Gastrocnemius medialis (tissue), 4 donors: ENCODE measurements at places on chromosomes 1 and 21. TPM values are rescaled to one million over a fixed set of nuclear protein-coding genes. Genes with fewer than 3 reads are reported as not detected.

DNA sequence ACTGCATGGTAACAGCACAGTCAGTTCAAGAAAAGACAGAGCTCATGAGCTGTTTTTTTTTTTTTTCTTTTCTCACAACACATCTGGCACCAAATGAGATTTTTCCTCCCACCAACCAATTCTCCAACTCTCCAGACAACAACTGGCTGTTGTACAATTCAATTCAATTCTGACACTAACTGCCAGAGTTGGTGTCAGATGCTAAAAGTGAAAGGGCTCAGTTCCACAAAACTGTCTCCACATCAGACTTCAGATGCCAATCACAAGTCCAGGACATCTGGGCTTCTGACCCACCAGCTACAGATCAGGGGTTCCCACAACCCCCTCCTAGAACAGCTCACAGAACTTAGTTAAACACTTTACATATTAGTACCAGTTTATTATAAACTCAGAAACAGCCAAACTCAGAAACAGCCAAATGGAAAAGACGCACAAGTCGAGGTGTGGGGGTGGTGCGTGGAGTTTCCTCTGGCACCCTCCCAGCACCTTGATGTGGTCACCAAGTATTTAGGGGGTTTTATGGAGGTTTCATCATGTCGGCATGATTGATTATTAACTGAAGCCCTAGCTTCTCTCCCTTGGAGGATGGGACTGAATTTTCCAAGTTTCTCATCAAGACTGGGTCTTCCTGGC is 39.2 kb upstream of the LRRC8D start:
- no peak overlapping the region for H3K4me3 ChIP-seq
- no peaks in the 10 kb centered on the region for H3K4me1 ChIP-seq
- no peak overlapping the region for H3K27ac ChIP-seq
- no peaks in the 10 kb centered on the region for H3K36me3 ChIP-seq
- no peak for DNase-seq
- H3K27me3 ChIP-seq, result no peaks in the 10 kb centered on the region

DNA sequence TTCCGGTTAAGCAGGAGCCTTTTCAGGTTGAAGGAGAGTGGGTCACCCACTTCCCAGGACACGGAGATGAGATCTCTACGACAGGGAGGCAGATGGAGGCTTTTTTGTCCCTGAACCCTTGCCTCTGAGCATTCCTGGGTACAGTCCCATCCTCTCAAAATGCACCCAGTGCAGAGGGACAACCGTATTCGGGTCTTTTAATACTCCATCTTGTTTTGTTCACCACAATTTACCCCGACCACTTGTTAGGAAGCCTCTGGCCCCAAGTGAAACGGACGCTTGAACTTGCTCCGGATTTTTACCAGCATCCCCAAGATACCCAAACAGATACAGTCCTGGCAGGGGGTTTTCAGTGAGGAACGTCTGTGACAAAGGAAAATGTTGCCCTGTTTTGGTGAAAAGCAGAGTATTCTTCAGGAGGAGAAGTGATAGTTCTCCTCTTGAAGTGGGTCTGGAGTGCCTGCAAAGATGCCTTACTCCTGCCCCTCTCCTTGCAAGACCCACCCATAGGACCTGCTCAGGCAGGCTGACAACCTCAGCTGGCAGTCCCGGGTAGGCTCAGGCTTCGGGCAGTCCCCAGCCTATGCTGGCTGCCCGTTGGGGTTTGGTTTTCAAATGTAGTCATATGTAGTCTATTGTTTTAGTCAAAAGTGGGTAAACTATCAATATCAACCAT is 669 bp upstream of the ARL8A start:
- H3K36me3 ChIP-seq, result no peaks in the 10 kb centered on the region
- no peak for DNase-seq
- H3K4me1 ChIP-seq, result peaks cover 31% of the 10 kb centered on the region
- H3K4me3 ChIP-seq, result peak overlapping the region; percentile 65
- H3K27me3 ChIP-seq, result no peaks in the 10 kb centered on the region

GRCh38 chr1:209534496-209535250 is 48.8 kb upstream of the CAMK1G start:
- no peak overlapping the region for H3K4me3 ChIP-seq
- H3K36me3 ChIP-seq, result no peaks in the 10 kb centered on the region
- DNase-seq, result no peak
- H3K27me3 ChIP-seq, result no peaks in the 10 kb centered on the region

DNA sequence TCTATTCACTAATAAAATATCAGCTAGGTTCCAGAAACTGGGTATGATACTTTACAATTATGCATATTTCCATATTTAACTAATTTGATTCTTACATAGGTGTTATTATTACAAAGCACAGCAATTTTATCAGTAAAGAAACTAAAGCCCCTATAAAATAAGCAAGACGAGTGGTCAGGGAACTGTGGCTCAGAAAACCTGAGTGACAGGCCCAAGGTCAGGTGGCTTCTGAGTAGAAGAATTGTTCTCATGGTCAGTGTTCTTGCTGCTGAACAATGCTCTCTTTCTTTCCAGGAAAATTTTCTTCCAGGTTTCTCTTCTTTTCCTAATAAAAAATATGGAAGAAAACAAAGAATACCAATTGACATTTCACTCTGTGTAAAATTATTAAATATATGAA is 2.2 kb upstream of the ATP6V1G3 start:
- H3K4me3 ChIP-seq, result no peak overlapping the region

FMOD gene
- total RNA-seq, result 6.3 TPM

GRCh38 chr1:207366022-207366421 is 44.5 kb downstream of the CD55 start:
- no peaks in the 10 kb centered on the region for H3K27me3 ChIP-seq
- H3K4me3 ChIP-seq, result no peak overlapping the region
- H3K36me3 ChIP-seq, result no peaks in the 10 kb centered on the region
- no peak for DNase-seq

DNA sequence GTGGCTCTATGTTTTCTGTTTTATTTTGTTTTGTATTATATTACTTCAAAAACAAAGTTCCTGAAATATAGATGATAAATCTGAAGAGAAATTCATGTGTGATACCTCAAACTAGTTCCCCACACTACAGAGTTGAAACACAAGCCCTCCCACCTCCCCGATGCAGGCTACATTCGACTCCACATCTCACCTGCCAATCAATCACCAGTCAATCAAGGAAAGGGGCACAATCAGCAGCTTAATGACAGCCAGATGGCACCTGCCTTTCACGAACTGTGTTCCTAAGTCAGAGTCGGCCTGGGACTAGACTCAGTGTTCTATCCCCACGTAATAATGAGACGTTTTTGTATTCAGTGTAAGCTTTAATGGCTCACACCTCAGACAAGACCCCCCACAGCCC is 313.4 kb downstream of the SPATA17 start:
- H3K4me1 ChIP-seq, result no peaks in the 10 kb centered on the region
- no peak overlapping the region for H3K4me3 ChIP-seq
- no peaks in the 10 kb centered on the region for H3K36me3 ChIP-seq
- no peak overlapping the region for H3K27ac ChIP-seq

GRCh38 chr1:199682081-199682480 is 345.4 kb upstream of the NR5A2 start:
- H3K4me3 ChIP-seq, result no peak overlapping the region
- DNase-seq, result no peak
- no peak overlapping the region for H3K27ac ChIP-seq
- no peaks in the 10 kb centered on the region for H3K36me3 ChIP-seq
- no peaks in the 10 kb centered on the region for H3K27me3 ChIP-seq

GRCh38 chr1:2555634-2556276 is 416 bp upstream of the TNFRSF14 start:
- H3K4me3 ChIP-seq, result peak overlapping the region; percentile 68
- peak; percentile 75 for DNase-seq
- peaks cover 7% of the 10 kb centered on the region for H3K4me1 ChIP-seq
- peak overlapping the region; percentile 71 for H3K27ac ChIP-seq
- no peaks in the 10 kb centered on the region for H3K27me3 ChIP-seq
- no peaks in the 10 kb centered on the region for H3K36me3 ChIP-seq

DNA sequence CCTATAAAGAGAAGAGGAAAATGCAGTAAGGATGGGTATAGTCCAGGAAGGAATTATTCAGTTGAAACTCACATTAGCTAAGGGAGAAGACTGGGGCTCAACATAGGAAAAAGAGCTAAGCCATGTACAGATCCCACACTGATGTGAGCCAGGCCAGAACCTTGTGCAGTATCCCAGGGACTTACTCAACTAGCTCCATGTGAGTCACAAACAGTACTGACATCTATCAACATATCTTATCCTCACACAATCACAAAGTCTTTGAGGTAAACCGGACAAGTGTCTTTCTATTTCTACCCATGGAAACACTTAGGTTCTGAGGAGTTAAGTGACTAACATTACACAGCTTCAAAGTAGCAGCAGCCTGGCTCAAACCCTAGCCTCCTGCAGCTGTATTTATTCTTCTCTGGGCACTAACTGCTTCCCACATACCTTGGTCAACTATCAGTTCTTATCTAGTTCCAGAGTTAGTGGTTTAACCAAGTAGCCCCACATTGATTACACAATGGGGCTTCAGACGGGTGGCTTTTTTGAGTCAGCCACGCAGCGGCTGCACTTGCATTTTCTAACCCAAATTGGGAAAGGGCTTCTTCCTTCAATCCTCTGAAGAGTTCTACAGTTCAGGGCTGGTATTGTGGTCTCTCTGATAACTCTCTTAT is 9.5 kb downstream of the CD5L start:
- no peaks in the 10 kb centered on the region for H3K27me3 ChIP-seq
- H3K36me3 ChIP-seq, result no peaks in the 10 kb centered on the region
- H3K4me3 ChIP-seq, result no peak overlapping the region
- no peak overlapping the region for H3K27ac ChIP-seq

MLLT11 gene
- total RNA-seq, result 2.8 TPM

ABCB10 gene
- total RNA-seq, result 22.3 TPM

GRCh38 chr1:159025043-159025442 is 15.3 kb downstream of the IFI16 start:
- H3K4me1 ChIP-seq, result no peaks in the 10 kb centered on the region
- no peak overlapping the region for H3K4me3 ChIP-seq
- no peaks in the 10 kb centered on the region for H3K27me3 ChIP-seq
- DNase-seq, result no peak

- H3K4me1 ChIP-seq, result no peaks in the 10 kb centered on the region
- H3K27ac ChIP-seq, result no peak overlapping the region
- H3K36me3 ChIP-seq, result no peaks in the 10 kb centered on the region
- no peak overlapping the region for H3K4me3 ChIP-seq
- H3K27me3 ChIP-seq, result no peaks in the 10 kb centered on the region
These were observed 55.9 kb downstream of the SEC16B start for GRCh38 chr1:177913762-177914540.

POU2F1 gene
- total RNA-seq, result 3.8 TPM

THAP3 gene
- 31.0 TPM for total RNA-seq

- no peaks in the 10 kb centered on the region for H3K36me3 ChIP-seq
- no peaks in the 10 kb centered on the region for H3K27me3 ChIP-seq
- H3K4me1 ChIP-seq, result no peaks in the 10 kb centered on the region
- no peak overlapping the region for H3K27ac ChIP-seq
These were observed 89.8 kb downstream of the SLC16A1 start for GRCh38 chr1:112866151-112866550.

TAS1R1 gene
- not detected for total RNA-seq

- DNase-seq, result peak; percentile 99
- H3K36me3 ChIP-seq, result no peaks in the 10 kb centered on the region
- peak within 1 kb of the TSS; percentile 90 for H3K27ac ChIP-seq
- peak within 1 kb of the TSS; percentile 73 for H3K4me3 ChIP-seq
- peaks cover 26% of the 10 kb centered on the region for H3K4me1 ChIP-seq
These were observed at the start of gene SCAMP3 for GRCh38 chr1:155261852-155262673. TSS of gene SCAMP3 (minus strand) at chr1:155262360. CDS start at chr1:155262151, 209 bp downstream.

GRCh38 chr1:21270086-21270689 is 20.1 kb downstream of the ECE1 start:
- DNase-seq, result no peak
- no peaks in the 10 kb centered on the region for H3K27me3 ChIP-seq
- H3K4me3 ChIP-seq, result no peak overlapping the region
- H3K4me1 ChIP-seq, result peaks cover 12% of the 10 kb centered on the region

GRCh38 chr1:29208442-29208841 is 22.3 kb downstream of the MECR start:
- no peak overlapping the region for H3K27ac ChIP-seq
- no peaks in the 10 kb centered on the region for H3K4me1 ChIP-seq
- no peak overlapping the region for H3K4me3 ChIP-seq
- no peak for DNase-seq

CD5L gene
- not detected for total RNA-seq

- H3K4me3 ChIP-seq, result no peak overlapping the region
- H3K36me3 ChIP-seq, result no peaks in the 10 kb centered on the region
These were observed 2.1 kb upstream of the S100A9 start for GRCh38 chr1:153355445-153356071.

PCSK9 gene
- total RNA-seq, result not detected

SHE gene
- 5.8 TPM for total RNA-seq

SLC22A15 gene
- total RNA-seq, result 0.15 TPM

CLDN14 gene
- not detected for total RNA-seq

PAFAH2 gene
- total RNA-seq, result 35.5 TPM

DNA sequence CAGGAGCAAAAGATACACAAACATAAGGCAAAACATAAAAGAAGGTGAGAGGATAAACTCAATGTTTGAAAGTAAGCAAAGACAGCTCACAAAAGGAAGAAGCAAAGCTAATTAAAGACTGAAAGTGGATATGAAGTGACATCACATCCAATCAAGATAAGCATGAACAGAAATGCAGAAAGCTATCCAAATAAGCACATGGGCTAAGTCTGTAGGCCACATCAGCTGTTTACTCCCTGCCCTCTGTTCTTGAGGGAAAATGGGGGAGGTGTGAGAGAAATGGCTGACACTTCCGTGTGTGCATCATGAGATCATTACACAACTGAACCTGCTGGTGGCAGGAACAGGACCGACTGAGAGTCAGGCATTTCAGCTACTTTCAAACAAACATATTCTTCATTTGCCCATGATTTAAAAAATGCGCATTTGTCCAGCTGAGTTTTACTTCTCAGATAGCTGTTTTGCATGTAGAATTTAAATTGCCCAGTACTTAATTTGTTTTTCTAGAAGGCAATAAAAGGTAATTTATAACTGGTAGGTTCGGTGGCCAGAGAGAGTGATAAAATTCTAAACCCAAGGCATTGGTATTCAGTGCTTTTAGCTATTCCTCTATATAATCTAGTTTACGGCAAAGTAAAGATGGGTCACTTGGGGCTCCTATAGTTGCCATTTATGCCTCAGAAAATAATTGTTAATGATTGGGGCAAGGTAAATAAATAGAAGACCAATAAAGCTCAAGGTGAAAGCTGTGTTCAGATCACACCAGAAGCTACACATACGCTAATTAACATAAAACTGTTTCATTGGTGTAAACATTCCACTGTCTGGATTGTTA is 27.2 kb upstream of the MAN1A2 start:
- no peak for DNase-seq
- no peaks in the 10 kb centered on the region for H3K27me3 ChIP-seq
- H3K27ac ChIP-seq, result no peak overlapping the region
- H3K36me3 ChIP-seq, result no peaks in the 10 kb centered on the region
- H3K4me3 ChIP-seq, result no peak overlapping the region
- H3K4me1 ChIP-seq, result no peaks in the 10 kb centered on the region
